ENCODE measurements at places on chromosomes 11 and 22.
A peak's percentile ranks its signal among the peaks of the same experiment; 100 is the strongest.

- no peak for DNase-seq
These were observed 32.9 kb upstream of the EED start for GRCh38 chr11:86211619-86212018.

- no peak for DNase-seq
These were observed 44.4 kb downstream of the P4HA3 start for GRCh38 chr11:74267014-74267413.

DNA sequence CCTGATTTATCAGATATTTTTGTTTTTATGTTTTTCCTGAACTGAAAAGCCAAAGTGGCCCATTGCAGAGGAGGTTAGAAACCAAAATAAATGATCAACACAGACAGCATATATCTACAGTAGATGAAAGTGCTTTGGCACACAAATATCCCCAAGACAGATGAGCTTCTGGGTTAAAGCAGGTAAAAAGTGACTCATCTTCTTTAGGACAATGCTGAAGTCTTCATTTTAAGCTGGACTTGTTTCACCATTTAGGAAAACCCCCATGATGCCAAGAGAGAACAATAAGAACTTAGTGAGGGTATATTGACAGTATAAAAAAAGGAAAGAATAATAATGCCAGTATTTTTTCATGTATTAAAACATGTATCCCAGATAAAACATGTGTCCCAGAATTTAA lies 100.8 kb upstream of the OR9G4 start:
- no peak for DNase-seq

- no peak for DNase-seq
These were observed 15.6 kb downstream of the ZBED4 start for GRCh38 chr22:49869086-49869830.

DNA sequence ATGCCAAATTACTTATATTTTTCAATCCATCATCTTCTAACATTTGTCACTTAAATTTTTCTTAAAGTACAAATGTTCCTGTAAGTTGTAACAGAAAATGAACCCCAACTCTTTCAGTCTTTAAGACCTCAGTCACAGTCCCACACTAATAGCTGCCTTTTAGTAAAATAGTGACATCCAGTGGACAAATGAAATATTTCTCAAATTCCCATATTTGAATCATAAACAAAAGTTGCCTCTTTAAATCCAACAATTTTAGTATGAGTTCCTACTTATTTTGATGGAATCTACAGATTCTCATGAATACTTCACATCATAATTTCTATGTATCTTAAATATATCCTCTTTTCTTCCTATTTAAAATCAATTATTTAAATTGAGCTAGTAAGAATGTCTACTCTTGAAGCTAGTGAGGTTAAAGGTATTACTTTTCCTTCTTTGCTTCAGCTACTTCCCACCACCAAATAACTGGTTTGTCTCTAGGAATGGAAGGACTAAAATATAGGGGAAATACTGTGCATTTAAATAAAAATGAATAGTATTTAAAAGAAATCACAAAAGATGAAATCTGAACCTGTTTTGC lies 9.2 kb downstream of the LIN7C start:
- no peak for DNase-seq

DNA sequence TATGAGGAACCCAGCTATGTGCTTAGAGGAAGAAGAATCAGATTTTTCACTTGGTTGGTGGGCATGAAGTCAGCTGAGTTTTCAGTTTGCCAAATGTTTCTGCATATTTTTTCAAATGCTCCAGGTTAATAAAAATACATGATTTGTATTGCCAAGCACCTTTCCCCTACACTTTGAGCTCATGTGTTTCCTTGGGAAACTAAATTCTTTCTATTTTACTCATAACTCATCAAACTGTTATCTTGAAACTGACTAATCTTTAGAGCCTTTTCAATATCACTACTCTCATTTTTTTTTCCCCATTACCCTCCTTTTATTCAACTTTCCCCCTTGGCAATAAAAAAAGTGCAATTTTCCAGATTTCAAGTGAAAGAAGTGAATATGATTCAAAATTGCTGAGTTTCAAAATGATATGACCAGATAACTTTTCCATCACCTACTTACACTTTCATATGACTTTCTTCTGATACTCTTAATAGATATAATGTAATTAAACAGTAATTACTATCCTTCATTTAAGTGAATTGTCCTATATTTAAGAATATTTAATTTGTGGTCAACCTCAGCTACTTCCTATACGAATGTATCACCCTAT lies 91.9 kb upstream of the SOX6 start:
- DNase-seq = no peak

GRCh38 chr11:111297696-111298095 lies 650 bp upstream of the POU2AF3 start:
- DNase-seq = no peak

DNA sequence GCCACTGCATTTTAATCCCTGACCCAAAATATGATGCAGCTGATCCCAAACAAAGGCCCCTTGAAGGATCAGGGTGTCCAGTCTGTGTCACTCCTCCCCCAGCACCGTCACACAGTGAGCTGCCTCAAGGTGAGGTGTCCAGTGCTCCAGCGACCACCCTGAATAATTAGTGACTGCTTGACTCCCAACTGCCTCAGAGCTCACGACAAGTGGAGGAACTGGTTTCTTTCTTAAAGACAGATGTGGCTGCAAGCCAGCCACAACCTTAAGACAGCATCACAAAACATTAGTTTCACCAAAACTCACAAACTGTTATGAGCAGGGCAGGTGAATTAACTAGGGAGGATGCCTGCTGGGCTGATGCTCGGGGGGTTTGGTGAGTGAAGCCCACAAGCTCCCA lies 74.6 kb downstream of the PIWIL3 start:
- no peak for DNase-seq

DNA sequence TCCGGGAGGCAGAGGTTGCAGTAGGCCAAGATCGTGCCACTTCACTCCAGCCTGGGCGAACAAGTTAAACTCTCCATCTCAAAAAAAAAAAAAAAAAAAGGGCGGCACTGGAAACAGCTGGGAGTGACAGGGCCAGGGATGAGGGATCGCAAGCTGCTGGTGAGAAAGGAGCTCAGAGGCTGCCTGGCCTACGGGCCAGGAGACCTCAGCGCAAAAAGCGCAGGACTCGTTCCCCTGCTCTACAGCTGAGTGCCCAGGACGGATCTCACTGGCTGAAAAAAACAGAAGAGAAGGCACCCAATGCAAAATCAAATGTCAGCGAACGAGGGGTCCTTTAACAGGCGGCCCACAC lies 650 bp upstream of the NUP50 start:
- DNase-seq = peak; percentile 16

DNA sequence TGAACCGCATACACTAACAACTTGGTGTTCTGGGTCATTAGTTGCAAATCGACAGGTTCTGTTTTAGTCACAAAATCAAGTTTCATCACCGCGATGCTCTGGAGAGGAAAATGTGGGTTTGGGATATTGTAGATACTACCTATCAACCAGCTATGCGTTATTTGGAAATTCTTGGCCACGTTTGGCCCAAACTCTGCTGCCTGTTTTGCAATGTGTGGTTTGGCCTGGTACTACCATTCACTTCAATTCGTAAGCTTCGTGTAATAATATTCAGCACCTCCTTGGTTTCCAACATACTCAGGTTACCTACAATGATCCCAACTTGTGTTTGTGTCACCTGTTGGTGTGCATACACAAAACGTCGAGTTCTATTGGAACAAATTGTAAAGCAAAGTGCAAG lies 16.2 kb upstream of the ACER3 start:
- DNase-seq = no peak

DNA sequence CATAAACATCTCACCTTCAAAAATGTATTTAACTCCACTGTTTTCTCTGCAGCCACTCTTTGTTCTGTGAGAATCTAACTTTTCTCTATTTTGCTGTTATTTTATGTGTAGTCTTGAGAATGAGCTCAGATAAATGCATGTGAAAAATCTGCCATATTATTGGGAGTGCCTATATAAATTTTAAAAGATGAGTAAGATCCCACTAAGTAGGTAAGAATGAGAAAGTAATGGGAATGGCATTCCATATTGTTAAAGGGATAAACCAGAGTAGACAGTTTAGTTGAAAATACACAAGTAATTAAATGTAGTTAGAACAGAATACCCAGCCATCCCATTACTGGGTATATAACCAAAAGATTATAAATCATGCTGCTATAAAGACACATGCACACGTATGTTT lies 817.2 kb downstream of the FAM181B start:
- no peak for DNase-seq

DNA sequence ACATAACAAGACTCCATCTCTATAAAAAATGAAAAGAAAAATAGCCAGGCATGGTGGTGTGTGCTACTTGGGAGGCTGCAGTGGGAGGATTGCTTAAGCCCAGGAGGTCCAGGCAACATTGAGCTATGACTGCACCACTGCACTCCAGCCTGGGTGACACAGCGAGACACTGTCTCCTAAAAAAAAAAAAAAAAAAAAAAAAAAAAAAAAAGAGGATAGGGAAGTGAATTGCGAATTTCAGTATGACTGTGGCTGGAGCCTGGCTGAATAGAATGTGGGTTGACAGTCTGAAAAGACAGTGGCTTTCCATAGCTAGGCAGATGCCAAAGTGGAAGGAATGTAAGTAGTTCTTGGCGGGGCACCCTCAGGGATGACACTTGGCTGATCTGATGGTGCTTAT lies 6.4 kb upstream of the LDHAL6A start:
- no peak for DNase-seq

DNA sequence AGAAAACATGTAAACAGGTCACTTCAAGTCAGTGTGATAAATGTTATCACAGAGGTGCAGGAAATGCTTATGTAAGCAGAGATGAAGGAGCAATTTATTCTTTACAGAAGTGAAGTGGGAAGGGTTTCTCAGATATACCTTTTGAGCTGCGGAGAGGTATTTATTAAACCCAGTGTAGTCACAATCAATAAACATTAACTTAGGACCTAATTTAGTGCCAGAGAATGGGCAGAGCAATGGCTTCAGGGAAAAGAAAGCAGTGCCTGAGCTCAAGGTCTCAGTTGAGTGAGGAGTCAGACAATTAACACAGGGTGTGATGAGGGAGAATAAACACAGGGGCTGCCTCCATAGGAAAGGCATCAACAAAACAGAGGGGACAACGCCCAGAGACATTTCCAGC lies 1.9 kb downstream of the MS4A5 start:
- no peak for DNase-seq

DNA sequence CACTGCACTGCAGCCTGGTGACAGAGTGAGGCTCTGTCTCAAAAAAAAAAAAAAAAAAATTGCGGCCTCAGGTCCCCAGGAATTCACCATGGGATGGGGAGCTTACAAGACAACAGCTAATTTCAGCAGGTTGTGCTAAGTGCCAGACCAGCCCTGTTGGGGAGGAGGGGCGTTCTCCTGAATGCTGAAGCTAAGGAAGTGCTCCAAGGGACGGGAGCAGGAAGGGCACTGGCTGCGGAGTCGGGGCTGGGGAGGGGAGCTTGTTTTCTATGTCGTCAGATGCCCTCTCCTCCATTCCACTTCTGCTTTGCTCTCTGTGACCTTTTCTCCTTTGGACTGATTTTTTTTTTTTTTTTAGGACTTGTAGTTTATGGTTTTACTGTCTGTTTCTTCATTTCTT lies 4.5 kb downstream of the ADAMTS15 start:
- no peak for DNase-seq

DNA sequence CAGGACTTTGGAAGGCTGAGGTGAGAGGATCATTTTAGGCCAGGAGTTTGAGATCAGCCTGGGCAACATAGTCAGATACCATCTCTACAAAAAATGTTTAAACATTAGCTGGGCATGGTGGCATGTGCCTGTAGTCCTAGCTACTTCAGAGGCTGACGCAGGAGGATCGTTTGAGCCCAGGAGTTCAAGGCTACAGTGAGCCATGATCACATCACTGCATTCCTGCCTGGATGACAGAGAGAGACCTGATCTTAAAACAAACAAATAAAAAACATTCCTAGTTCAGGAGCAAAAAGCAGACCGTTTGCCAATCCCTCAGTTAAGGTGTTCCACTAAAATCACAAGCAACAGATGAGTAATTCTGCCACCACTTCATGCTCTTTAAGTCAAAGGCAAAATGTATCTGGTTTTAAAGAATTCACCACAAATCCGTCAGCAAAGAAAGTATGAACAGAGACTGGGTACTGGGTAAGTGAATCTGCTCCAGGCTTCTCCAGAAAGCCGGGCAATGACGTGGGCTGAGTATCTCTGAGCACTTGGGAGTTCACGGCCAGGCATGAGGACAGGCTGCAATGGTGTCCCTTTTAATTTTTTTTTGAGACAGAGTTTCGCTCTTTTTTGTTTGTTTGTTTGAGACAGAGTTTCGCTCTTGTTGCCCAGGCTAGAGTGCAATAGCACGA lies 19.5 kb downstream of the CLTCL1 start:
- DNase-seq = no peak

GRCh38 chr11:126072141-126072741 lies 9.6 kb upstream of the CDON start:
- no peak for DNase-seq

GRCh38 chr11:8917157-8917825 lies 6.3 kb downstream of the AKIP1 start:
- no peak for DNase-seq
